NCI-H1436 (cell line): ENCODE measurements at places on chromosomes 2 and 18.
A peak's percentile ranks its signal among the peaks of the same experiment; 100 is the strongest.

DNA sequence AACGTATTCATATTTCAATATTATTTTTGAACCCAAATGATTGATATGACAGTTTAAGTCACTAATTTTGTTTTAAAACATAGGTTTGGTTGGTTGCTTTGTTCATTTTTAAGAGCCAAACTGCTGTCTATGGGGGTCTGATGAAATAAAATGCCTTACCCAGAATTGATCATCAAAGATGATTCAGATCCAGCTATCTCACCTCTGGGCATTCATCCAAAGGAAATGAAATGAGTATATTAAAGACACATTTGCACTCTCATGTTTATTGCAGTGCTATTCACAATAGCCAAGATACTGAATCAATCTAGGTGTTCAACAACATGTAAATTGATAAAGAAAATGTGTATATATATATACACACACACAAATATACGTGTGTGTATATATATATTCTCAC, 326.9 kb upstream of the GULP1 start:
- DNase-seq, result no peak

- DNase-seq, result no peak
These were observed 3.0 kb upstream of the GPC1 start for GRCh38 chr2:240432430-240432819.

DNA sequence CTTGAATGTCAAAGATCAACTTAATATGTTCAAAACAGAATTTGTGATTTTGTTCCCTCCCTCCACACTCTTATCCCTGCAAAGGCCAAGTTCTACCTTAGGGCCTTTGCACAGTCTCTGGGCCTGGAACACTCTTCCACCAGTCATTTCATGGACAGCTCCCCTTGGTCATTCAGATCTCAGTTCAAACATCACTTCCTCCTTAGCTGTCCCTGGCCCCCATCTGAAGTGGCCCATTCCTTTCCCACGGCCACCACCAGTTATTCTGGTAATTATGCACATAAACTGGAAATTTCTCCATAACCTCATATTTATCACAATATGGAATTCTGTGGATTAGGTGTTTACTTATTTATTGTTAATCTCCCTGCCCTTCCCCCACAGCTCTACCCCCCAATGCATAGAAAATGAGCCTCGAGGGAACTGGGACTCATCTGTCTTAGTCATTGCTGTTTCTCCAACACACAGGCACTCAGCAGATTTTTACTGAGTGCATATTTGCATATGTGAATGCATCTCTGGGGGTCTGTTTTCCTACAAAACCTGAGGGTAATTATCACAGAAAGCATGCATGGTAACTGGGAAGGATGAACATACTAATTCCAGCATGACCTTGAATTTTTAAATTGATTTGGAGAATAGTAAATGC, 35.5 kb upstream of the SPTBN1 start:
- no peak for DNase-seq

DNA sequence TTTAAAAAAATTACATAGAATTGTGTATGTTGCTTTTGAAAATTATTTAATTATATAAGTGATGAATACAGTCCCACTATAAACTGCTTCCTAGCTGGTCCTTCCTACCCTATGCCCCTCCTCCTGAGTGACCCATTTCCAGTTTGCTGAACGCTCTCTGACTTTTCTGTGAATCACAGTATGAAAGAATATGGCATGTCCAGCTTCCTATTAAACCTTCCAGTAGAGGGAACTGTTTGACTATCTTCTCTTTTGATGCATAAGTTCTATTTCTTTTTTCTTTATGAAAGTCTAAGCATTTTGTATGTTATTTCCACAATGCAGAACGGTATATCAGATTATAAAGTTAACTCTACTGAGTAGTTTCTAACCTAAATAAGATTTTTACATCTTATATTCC, 41.3 kb downstream of the PSMG2 start:
- DNase-seq, result peak; percentile 27

- DNase-seq, result no peak
These were observed 6.9 kb upstream of the CASP10 start for GRCh38 chr2:201176081-201176481.
